ENCODE measurements at places on chromosomes 7 and 10.

DNA sequence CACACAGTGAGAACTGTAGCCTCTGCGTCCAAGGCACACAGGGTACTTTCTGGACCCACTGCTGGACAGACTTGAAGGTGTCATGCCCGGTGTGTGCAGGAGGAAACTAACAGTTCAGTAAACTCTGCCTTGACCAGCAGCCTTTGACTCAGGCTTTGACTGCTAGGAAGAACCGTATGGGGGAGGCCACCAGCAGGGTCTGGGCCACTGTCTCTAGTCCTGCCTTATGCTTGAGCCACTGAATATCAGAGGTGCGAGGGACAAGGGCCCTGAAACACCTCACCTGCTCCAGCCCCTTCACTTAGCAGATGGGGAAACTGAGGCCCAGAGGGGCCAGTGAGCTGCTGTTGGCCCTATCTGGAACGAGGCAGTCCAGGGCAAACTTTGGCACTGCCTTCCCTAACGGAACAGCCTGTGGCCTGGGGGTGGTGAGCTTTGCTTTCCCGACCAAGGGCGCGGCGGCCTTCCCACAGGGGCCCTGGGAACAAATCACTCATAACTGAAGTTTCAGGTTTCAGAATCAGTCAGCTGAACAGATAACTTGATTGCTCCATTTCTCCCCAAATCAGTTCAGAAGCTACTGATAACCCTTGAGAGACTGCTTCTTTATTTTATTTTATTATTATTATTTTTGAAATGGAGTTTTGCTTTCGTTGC lies 130.0 kb downstream of the FAM53B start:
- no peak for DNase-seq

DNA sequence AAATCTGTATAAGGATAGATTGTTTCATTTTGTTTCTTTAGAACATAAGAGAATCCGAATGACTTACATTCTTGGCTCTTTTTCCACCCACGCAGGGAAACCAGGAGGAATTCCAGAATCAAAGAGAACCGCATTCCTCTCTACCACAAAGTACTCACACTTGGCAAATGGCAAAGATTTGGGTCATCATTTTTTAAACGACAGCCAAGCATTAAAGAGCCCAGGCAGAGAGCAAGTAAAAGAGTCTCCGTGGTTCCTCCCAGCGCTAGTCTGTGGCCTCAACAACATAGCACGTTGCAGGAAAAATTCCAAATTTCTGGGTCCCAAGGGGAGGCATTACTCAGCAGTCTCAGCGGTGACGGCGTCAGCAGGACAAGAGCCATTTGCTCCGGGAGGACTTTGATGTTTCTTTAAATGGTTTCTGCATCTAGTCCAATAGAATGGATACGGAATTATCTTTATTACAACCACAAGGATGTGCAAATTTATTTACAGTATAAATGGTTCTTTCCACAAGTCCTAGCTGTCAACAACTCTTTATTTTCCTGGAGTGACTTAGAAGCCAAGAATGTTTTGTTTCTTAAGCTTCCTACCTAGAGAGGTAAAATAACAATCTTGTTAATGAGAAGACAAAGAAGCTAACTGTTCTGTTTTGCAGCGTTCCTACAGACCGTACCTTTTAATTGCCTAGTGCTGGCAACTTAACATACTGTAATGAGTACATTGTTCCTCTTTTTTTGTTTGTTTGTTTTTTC lies 232.5 kb downstream of the SKIDA1 start:
- DNase-seq: peak; percentile 86

GRCh38 chr7:114084472-114085312 lies 165.9 kb upstream of the PPP1R3A start:
- DNase-seq: no peak

DNA sequence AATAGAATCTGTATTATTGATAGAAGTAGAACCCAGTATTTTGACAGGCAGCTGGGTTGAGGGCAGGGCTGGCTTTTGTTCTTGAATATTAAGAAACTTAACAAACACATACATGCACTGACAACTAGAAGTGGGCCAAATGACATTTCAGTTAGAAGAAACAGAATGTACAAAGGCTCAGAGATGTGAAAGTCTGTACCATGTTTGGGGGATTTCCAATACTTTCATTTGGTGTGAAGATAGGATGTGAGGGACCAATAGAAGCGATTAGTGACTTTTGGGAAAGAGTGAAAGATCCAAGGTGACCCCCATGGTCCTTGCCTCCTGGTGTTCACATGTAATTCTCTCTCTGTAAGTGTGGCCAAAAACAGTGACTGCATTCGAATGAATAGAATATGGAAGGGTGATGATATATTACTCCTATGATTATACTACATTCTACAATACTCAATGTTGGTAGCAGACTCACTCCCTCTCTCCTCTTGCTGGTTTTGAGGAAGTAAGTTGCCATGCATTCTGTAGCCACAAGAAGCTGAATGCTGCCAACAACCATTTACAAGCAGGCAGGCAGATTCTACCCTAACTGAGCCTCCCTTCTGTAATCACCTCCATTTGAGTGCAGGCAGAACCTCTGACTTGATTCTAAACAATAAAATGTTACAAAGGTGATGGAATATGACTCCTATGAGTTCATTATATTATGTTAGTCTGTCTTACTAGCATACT lies 151.4 kb downstream of the TMEM168 start:
- no peak for DNase-seq

GRCh38 chr7:53110425-53110824 lies 75.0 kb downstream of the POM121L12 start:
- DNase-seq: no peak

DNA sequence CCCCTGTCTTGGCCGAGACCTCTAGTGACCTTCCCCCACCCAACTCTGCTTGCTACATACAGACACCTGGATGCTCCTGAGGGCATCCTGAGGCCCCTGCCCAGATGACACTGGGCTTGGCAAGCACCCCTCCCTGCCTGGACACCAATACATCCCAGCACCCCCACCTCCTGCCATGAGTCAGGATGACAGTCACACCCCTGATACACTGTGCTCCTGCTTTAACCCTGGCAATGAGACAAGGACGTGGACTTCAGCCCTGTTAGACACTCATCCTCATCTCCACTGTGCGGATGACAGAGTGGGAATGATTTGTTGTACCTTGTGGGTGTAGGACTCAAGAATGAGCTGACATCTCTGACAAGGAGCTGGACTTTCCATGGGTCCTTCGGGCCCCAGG lies 186.3 kb upstream of the ADCY1 start:
- no peak for DNase-seq

GRCh38 chr7:41699516-41699915 lies 3.4 kb downstream of the INHBA start:
- no peak for DNase-seq

GRCh38 chr10:99435986-99436638 lies 5.7 kb upstream of the GOT1 start:
- peak; percentile 15 for DNase-seq

GRCh38 chr10:108230478-108231170 lies 1066.1 kb upstream of the SORCS1 start:
- DNase-seq: no peak

DNA sequence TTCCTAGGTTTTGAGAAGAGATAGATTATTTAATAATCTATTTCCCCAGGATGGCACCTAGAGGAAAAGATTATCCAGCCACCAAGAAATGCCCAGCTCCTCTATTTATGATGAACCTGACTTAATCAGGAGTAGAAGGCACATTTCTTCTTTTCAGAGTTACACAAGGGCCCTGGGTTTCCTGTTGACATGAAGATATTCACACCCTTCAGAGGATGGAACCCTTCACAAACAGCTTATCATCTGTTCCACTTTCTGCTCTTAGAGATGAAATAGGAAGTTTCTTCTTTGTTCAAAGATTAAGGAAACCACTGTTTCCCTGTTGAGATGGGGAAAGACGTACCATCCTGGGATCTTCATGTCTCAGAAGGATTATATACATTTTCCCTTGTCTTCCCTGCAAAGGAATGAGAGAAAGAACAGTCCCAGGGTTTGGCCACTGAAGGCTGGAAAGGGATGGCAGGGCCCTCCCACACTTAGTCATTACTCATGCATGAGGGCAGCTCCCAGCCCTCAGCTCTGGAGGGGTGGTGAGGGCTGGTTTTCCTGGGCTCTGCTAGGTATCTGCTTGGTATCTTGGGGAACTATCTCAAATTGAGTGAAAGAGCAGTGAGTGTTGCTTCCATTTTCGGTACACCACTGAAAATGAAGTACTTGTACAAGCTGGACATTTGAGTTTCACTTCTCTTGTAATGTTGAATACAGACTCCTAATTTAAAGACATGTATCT lies 64.0 kb downstream of the MTPAP start:
- no peak for DNase-seq

DNA sequence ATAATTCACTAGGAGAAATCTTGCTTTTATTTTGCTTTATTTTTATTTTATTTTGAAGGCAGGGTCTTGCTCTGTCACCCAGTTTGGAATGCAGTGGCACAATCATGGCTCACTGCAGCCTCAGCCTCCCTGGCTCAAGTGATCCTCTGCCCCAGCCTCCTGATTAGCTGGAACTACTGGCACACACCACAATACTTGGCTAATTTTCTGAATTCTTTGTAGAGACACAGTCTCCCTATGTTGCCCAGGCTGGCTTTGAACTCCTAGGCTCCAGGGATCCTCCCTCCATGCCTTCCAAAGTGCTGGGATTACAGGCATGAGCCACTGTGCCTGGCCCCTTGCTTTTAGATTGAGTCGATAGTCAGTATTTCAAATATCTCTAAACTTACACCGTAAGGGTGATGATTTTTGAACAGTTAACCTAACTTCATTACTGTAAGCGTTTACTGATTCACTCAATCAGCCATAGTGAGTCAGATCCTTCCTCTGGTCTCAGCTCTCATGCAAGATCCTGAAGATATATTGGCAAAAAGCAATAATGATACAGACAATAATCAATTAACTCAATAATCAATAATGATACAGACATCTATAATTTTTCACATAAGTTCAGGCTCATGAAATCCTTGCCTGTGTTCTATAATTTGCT lies 239.5 kb downstream of the KIAA1217 start:
- DNase-seq: no peak

GRCh38 chr7:148932-149790 lies 43.2 kb upstream of the FAM20C start:
- DNase-seq: peak; percentile 94

DNA sequence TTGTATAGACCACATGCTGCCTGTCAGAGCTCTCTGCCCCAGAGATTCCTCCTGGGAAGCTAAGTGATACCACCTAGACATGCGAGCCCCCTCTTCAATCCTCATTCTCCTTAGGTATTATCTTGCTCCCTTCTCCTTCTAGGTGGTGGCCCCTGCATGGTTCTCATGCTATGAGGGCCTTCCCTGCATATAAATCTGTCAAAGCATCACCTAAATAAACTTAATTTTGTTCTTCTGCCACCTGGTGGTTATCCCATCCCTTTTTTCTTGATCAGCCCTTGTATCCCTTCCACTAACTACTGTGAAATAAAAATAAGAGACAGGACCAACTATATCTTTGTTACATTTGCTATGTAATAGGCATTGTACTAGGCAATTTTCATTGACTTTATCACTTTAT lies 242.1 kb downstream of the CDC14C start:
- DNase-seq: peak; percentile 8

DNA sequence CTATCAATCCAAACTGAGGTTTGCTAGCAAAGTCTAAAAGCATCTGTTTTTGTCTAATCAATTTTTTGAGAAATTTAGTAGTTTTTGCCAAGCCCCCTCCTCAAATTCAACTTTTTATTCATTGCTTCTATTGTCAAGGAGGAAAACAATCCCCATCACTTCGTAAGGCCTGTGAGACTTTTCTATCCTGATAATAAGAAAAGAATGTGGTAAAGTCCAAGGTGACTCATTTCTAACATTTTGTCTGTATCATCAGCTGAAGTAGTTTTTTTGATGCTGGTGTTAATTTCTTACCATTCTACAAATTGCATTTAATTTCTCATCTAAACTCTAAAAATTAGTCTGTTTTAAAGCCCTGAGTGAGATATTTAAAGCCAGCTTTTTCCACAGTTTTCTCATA lies 11.7 kb downstream of the ANK3 start:
- no peak for DNase-seq

DNA sequence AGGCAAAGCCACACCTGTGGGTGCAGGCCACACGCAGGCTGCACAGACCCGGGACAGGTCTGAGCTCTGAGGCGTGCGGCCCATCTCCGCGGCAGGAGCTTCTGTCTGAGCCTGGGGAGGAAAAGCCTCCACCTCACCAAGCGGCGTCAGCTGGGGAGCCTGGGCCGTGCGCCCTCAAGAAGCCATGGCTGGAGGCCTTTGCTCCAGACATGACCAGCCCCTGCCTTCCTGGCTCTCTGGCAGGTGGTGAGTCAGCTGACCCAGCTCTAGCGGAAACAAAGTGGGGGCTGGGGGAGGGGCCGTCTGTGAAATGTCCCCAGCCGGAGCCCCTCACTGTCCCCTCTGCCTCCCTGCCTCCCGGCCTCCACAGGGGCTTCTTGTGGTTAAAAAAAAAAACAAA lies 12.5 kb downstream of the GPER1 start:
- DNase-seq: no peak

- no peak for DNase-seq
These were observed 197.4 kb downstream of the RNLS start for GRCh38 chr10:88385601-88386203.

DNA sequence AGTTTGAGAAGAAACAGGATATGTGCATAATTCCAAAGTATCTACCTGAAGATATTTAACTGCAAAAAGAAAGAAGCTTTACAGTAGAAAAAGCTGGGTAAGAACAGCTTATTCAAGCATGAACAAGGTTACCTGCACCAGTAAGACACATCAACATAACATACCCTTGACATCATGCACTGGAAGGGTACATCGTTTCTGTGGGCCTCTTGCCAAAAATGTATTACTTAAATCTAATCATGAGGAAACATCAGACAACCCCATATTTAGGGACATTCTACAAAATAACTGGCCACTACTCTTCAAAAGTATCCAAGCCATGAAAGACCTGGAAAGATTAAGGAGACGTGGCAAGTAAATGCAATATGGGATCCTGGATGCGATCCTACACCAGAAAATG lies 18.9 kb downstream of the TPK1 start:
- DNase-seq: no peak

- DNase-seq: no peak
These were observed 21.1 kb downstream of the FAM53B start for GRCh38 chr10:124722798-124723783.

GRCh38 chr7:81655271-81655670 lies 114.6 kb downstream of the HGF start:
- DNase-seq: no peak

- no peak for DNase-seq
These were observed 32.2 kb downstream of the HACD1 start for GRCh38 chr10:17585016-17585415.

DNA sequence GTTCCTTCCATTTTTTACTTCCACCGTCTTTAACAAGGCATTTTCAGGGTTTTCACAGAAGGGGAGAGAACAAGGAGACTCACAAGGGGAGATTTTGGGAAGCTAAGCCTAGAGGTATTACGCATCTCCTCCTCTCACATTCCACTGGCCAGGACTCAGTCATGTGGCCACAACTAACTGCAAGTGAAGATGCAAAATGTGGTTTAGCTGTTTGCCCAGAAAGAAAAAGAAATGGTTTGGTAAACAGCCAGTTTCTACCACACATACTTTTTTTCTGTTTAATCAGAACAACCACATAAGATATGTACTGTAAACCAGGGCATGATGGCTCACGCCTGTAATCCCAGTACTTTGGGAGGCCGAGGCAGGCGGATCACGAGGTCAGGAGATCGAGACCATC lies 21.4 kb upstream of the HELLS start:
- no peak for DNase-seq

GRCh38 chr7:40329601-40330153 lies 194.9 kb downstream of the SUGCT start:
- no peak for DNase-seq
